ENCODE measurements at places on chromosomes 7 and 10. TPM values are rescaled to one million over a fixed set of nuclear protein-coding genes. Genes with fewer than 3 reads are reported as not detected.

EPO gene
- polyA plus RNA-seq: 0.41 TPM

SPDYE11 gene
- polyA plus RNA-seq: not detected

TSPAN33 gene
- polyA plus RNA-seq: 0.93 TPM

ITPRID1 gene
- polyA plus RNA-seq: not detected

CYP2C8 gene
- polyA plus RNA-seq: 0.07 TPM

SLC16A12 gene
- polyA plus RNA-seq: 0.10 TPM

Data from keratinocyte (primary cell).